ENCODE measurements at places on chromosomes 12 and 14.

DNA sequence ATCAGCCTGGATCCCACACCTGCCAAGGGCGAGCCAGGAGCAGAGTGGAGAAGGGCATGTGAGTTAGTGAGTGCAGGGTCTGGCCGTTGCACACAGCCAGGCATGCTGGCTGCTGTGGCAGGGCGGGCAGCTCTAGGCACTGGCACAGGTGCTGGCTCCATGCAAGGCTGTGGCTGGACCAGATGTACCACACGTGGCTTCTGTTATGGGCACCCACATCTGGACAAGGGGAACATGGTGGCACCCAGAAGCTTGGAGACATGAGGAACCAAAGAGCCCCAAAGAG is 20.1 kb downstream of the SERPINA3 start:
- DNase-seq, result no peak

GRCh38 chr14:96050482-96050881 is 11.3 kb downstream of the C14orf132 start:
- DNase-seq, result no peak

DNA sequence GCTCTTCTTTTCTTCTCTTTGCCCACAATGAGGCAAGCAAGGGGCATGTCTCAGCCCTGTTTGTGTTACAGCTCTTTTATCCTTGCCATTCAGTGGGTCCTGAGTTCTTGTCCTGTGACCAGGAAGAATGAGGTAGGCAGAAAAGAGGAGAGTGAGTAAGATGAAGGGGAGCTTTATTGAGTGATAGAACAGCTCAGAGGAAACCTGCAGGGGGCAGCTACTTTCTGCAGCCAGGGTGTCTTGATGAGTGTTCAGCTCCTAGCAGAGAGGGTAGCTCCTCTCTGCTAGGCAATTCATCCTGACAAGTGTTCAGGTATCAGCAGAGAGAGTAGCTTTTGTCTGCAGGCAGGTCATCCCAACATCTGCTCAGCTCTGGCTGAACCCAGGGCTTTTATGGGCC is 41.0 kb downstream of the HSD17B6 start:
- no peak for DNase-seq

- peak; percentile 29 for DNase-seq
Observed at GRCh38 chr12:116492703-116493324, 66.4 kb upstream of the MAP1LC3B2 start.

DNA sequence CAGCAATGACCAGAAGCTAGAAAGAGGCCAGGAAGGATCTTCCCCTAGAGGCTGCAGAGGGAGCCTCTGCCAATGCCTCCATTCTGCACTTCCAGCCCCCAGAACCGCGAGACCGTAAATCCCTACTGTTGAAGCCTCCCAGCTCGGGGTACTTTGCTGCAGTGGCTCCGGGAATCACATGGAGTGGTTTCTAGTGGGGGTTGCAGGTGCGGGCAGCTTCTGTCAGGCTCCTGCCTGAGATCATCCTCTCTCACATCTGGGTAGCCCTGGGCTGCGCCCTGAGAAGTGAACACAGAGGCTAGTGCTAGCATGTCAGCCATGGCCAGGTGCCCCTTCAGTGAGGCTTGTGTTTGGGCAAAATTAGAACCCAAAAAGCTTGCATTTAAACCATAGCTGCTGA is 67.3 kb downstream of the TSPAN9 start:
- no peak for DNase-seq

- no peak for DNase-seq
Observed at GRCh38 chr14:74528886-74529285, 35.3 kb downstream of the ISCA2 start.

GRCh38 chr14:62939970-62940369 is 105.3 kb downstream of the KCNH5 start:
- DNase-seq, result no peak

DNA sequence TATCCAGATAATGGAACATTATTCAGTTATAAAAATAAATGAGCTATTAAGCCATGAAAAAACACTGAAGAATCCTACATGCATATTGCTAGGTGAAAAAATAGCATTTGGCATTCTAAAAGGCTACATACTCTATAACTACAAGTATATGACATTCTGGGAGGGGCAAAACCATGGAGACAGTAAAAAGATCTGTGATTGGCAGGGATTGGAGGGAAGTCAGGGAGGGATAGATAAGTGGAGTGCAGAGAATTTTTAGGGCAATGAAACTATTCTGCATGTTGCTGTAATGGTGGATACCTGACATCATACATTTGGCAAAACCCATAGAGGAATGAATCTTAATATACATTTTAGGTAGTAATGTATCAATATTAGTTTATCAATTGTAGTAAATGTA is 63.1 kb upstream of the SLC38A2 start:
- no peak for DNase-seq

DNA sequence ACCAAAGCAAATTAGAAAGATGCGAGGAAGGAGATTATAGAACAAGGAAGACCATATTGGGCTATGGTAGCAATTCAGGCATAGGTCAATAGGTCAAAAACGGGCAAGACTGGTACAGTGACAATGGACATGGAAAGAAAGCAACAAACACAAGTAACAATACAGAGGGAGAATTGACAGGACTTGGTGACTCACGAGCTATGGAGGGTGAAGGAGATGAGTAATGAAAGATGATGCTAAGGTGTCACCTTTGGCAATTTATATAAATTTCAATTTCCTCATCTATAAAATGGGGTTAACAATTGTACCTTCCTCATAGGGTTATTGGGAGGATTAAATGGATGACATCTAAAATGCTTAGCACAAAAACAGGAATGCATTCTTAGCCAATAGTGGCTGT is 15.1 kb upstream of the DUSP16 start:
- no peak for DNase-seq

- no peak for DNase-seq
Observed at GRCh38 chr12:111425655-111426054, 19.9 kb downstream of the SH2B3 start.

DNA sequence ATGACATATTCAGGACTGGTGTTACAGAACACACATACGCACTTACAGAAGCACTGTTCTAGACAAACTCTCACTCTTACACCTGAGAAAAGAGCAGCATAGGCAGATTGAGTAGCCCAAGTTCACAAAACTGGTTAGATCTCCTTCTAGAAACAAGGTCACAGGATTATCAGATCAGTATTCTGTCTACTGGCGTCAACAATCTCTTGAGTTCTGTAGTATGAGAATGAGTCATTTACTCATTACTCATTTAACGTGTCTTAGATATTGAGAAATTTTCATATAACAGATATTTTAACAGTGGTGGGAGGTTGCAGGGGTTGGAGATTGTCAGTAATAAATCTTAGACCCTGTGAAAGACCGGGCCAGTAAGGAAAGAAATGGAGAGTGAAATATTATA is 2.8 kb upstream of the TSPAN8 start:
- no peak for DNase-seq

- peak; percentile 31 for DNase-seq
Observed at GRCh38 chr12:3101309-3102024, 24.3 kb downstream of the TSPAN9 start.

DNA sequence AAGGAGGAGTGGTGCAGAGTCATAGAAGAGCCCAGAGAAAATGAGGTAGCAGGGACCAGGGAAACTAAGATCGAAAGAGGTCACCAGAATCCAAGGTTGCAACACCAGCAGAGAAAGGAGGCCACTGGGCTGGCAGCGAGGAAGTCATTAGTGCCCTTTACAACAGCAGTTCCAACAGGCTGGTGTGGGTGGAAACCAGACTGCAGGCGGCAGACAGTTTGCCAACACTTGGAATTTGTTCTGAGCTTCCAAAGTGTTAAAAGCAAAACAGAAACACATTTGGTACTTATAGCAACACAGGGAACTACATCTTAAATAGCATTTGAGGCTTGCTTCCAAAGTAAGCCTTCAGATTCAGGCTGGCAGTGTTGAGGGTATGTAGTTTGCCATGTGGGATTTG is 95.2 kb upstream of the PWP1 start:
- no peak for DNase-seq

DNA sequence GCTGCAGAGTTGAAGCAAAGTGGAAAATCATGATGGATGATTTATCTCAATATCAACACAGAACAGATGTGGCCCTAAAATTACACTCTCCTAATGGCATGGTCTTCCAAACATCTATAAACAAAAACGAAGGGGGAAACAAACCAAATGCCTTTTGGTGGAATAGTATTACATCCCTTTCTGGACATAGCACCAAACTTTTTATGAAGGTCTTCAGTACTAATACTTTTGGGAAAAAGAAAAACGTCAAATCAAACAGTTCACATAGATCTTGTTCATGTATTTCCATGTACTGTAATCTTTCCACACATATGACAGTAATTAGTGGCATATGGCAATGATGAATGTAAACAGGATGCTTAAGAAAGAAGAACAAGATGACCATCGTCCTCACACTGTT is 22.9 kb upstream of the ANAPC7 start:
- no peak for DNase-seq

DNA sequence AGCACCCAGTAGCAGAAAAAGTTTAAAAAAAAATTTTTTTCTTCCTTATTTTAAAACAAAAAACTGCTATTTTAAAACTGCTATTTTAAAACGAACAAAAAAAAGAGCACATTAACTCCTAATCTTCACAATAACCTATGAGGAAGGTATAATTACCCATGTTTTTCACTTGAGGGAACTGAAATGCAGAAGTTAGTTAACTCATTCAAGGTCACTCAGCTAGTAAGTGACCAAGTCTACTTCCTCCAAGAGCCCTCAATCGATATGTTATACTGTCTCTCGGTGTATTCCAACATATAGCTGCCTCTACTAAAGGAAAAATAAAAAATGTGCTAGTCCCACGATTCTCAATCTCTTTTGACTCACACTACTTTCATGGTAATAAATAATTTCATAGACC is 7.8 kb downstream of the RPAP3 start:
- no peak for DNase-seq

GRCh38 chr14:96267916-96268315 is 11.9 kb downstream of the BDKRB1 start:
- DNase-seq, result no peak

DNA sequence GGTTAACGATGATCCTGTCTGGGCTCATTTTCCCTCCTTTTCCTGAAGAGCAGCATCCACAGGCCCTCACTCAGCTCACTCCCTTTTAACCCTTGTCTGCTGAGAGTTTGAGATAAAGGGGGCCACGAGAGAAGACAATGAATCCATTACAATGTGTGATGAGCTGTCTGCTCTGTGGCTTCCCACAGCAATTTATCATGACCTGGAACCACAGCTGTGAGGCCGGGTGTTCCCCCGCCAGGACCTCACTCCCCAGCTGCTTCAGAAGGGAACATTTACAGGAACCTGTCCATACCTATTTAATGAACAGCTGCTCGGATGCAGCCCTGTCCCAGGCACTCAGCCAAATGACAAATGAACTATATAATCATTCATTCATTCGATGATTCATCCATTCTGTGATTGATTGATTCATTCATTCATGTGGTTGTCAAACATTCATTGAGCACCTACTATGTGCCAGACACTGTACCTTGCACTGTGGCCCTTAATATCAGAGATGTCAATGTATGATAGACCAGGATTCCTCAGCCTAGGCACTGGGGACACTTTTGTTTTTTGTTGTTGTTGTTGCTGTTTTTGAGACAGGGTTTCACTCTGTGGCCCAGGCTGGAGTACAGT is 18.5 kb upstream of the P2RX7 start:
- DNase-seq, result no peak

- DNase-seq, result no peak
Observed at GRCh38 chr12:28059668-28060067, 87.1 kb upstream of the PTHLH start.

GRCh38 chr14:69647213-69647612 is 35.8 kb downstream of the SUSD6 start:
- DNase-seq, result no peak

DNA sequence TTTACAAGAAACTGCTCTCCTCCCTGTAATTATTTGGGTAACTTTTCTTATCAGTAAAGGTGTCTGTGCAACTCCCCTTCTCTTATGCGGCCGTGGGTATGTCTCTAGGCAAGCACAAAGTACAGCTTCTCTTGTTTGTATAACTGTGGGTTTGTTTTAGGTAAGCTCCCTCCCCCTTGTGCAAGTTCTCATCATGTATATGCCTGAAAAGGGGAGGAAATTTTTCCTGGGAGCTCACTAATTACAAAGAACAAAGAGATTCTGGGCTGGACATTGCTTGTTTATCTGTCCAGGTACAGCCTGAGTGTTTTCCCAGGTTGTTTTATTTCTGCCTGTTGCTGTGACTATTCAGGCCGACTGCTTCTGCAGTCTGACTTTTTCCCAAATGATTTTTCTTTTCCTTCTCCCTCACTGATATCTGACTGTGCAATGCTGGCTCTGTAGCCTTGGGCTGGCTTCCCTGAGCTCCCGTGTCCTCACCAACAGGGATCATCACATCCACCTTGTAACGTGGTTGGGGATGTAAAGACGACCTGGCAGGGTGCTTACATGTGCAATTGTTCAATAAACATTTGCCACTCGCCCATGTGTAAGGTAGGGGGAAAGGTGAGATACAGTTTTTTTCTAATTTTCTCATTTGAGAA is 916.5 kb downstream of the AACS start:
- DNase-seq, result no peak

DNA sequence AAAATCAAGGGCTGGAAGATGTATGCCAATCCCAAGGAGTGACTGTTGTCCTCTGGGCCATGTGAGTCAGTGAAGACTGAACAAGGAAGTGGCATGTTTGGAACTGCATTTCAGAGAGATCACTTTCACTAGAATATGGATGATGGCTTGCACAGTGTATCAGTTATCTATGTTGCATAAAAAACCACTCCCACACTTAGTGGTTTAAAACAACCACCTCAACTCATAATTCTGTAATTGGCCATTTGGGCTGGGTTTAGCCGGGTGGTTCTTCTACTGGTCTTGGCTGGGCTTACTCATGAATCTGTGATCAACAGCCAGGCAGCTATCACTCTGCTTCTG is 15.4 kb downstream of the BDKRB1 start:
- DNase-seq, result no peak

DNA sequence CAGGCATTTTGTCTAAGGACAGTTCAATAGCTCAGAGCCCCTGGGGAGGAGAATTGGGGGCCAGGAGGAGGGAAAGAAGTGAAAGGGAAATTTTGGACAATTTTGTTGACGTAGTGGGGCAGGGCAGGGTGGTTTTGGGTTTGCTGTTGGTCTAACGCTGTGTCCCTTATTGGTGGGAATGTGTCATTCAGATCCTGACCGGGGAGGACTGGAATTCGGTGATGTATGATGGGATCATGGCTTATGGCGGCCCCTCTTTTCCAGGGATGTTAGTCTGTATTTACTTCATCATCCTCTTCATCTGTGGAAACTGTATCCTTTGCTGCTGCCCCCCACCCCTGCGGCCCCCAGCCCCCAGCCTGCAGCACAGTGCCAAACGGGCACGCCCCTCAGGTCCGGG is 212.1 kb upstream of the FKBP4 start:
- DNase-seq, result peak; percentile 24

DNA sequence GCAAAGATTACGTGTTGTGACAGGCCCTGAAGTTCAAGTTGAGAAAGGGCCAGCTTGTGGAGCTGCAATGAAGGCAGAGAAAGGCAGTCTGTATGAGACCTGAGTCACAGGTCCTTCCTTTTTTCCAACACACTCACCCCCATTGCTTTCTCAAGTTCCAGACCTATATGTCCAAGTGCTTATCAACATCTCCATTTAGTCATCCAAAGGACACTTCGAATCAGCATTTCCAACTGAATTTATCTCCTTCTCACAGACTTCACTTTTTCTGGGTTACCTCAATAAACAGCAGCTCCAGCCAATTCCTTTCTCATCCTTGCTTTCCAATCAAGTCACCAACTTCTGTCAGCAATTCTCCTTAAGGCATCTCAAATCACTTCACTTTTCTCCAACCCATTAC is 56.4 kb upstream of the KIF21A start:
- DNase-seq, result no peak
